Activated naive CD4-positive, alpha-beta T cell treated with anti-CD3 and anti-CD28 coated beads, Interleukin-2, amount 50 U/mL, for 72 hours (primary cell): ENCODE measurements at places on chromosomes 5 and 9. TPM values are rescaled to one million over a fixed set of nuclear protein-coding genes. Genes with fewer than 3 reads are reported as not detected.

DNA sequence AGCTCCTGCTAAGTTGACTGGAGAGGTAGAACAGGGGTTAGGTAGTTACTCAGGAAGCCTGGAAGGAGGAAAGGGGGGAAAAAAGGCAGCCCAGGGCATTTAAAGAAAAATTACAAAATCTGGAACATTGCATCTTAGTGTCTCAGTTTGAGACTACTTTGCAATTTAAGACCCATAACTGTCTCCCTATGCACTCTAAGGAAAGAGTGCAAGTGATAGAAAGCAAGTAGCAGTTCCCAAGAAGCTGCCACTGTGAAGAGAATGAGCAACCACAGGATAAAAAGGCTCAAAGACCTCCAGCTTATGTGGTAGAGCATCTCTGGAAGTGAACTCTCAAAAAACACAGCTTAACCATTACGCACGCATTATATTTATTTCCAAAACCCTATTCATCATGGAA, 141.8 kb downstream of the SLCO4C1 start:
- no peak for DNase-seq

The INPP5E gene
- total RNA-seq, result 14.4 TPM

The ASS1 gene
- total RNA-seq, result 6.1 TPM

The PTGR1 gene
- total RNA-seq, result 0.59 TPM
